ENCODE measurements at places on chromosomes 6 and 20.
A peak's percentile ranks its signal among the peaks of the same experiment; 100 is the strongest.

GRCh38 chr20:2212456-2213015 lies 83.3 kb upstream of the TGM3 start:
- DNase-seq = no peak

DNA sequence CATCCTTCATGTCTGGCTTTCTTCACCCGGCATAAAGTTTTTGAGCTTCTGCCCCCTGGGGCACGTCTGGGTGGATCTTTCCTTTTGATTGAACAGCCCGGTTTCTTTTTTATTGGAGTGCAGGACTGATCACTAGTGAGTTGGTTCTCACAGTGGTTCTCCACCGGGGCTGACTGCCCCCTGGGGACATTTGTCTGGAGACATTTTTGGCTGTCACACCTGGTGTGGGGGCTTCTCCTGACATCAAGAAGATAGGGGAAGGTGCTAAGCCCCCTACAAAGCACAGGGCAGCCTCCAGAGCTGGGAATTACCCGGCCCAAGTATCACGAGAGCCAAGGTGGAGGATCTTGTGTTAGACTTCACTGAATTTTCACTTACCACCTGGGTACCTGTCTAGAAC lies 25.7 kb upstream of the IRF4 start:
- no peak for DNase-seq

DNA sequence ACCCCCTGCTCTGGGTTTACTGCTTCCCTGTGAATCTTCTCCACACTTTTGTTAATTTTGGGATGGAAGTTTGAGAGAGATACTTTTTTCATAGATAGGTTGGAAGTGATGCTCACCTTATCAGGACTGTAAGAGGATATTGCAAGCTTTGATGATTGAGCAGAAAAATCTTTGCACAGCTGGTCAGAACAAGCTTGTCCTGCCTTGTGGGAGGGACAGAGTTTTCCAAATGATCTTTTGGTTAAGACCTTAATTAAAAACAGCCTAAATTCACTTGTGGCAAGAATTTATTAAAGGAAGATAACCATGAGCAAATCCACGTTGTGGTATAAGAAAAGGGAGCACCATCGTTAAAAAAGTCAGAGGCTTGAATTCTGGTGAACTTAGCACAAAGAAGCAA lies 32.2 kb downstream of the E2F3 start:
- no peak for DNase-seq

DNA sequence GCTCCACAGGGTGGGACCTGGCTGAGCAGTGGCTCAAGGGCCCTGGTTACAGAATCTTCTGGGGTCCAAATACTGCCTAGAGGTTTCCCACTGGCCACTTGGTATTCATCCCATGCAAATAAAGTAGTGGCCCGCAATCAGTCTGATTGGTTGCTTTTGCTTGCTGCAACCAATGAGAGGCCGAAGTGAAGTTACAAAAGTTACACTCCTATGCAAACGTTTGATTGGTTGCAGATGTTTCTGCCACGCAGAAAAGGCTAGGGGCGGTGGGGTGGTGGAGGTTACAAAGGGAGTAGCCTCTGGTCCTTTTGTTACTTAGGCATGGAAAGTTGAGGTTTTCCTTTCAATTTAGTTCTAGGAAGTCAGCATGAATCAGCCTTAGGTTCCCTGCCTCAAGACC lies 3.6 kb upstream of the NHLRC1 start:
- no peak for DNase-seq

DNA sequence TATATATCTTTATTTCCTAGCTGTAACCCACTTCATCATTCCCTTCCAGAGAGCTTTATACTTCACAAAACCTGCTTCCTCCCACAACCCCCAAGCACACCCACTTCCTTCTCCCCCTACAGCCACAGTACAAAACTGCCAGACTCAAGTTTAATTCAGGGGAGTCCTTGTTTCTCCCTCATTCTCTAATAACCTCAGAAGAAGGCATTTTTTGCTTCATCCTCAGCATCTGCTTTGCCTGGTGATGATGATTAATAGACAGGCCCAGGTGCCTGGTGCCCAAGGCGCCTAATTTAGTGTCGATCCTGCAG lies 414.3 kb downstream of the KIF16B start:
- DNase-seq = no peak

DNA sequence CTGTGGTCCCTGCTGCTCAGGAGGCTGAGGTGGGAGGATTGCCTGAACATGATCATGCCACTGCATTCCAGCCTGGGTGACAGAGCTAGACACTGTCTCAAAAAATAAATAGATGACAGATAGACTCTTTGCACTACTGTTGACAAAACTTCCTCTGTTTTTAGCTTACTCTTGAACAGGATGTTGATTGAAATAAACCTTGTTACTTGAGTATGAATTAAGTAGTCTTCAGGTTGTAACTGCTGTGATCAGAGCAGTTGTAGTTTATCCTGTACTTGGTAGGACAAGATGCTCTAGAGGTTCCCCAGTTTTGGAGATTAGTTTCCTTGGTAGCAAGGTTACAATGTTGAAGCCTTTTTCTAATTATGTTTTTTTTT lies 1.5 kb downstream of the GTF3C6 start:
- no peak for DNase-seq

- DNase-seq = no peak
Observed at GRCh38 chr6:116246089-116246488, 7.8 kb downstream of the TSPYL4 start.

- no peak for DNase-seq
Observed at GRCh38 chr20:52118016-52118623, 73.5 kb downstream of the ZFP64 start.

- no peak for DNase-seq
Observed at GRCh38 chr20:50403565-50404418, 106.4 kb upstream of the PTPN1 start.

- no peak for DNase-seq
Observed at GRCh38 chr20:40953416-40953815, 75.2 kb upstream of the TOP1 start.

DNA sequence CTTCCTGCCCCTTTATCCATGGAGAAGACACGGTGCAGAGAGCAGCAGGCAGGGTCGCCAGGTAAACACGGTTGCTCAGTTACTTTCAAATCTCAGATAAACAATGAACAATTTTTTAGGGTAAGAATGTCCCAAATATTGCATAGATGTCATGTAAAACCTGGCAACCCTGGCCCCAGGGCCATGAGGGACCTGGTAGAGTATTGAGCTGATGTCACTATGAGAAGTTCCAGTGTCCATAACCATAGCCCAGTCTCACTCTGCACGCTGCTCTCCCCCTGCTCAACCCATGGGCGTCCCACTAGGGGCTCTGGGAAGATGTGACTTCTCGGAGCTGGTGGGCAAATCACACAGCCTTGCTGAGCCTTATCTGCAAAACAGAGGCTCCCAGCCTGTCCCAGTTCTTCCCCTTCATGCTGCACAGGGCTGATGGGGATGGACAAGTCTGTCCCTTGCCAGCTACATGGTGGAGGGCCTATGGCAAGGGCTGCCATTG lies 71.3 kb upstream of the TOP1 start:
- DNase-seq = peak; percentile 20

Measured in ureter (tissue), 1 donor.